ENCODE measurements at places on chromosomes 1 and 21.

- DNase-seq, result no peak
These were observed 27.2 kb upstream of the SHISA4 start for GRCh38 chr1:201861448-201861847.

- no peak for DNase-seq
These were observed 56.8 kb upstream of the ERRFI1 start for GRCh38 chr1:8082945-8083344.

DNA sequence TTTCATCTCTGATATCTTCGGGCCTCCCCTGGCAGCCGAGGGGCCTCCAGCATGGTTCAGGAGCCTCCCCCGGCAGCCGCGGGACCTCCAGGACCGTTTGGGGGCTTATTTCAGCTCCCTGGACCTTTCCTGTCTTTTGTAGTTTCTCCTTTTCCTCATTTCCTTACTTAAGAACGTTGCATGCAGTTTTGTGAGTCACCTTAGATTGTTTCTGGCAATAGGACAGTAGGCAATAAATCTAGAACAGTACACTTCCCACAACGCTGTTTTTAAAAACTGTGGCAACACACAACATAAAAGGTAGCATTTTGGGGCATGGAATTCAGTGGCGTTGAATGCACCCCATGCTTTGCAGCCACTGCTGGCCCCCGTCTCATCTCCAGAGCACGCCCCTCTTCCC lies 24.4 kb downstream of the FAAP20 start:
- DNase-seq, result no peak

- no peak for DNase-seq
These were observed 1.7 kb downstream of the EPHA2 start for GRCh38 chr1:16153999-16154673.

- no peak for DNase-seq
These were observed 34.6 kb downstream of the TMEM63A start for GRCh38 chr1:225847610-225848009.

- no peak for DNase-seq
These were observed 10.1 kb downstream of the YARS1 start for GRCh38 chr1:32806910-32807523.

GRCh38 chr1:54715493-54716298 lies at the start of gene TTC4:
Gene TTC4, plus strand, starts transcription at chr1:54715861. Its CDS starts 48 bp downstream, at chr1:54715909.
- peak; percentile 87 for DNase-seq

GRCh38 chr1:1330366-1331067 lies 563 bp upstream of the TAS1R3 start:
- no peak for DNase-seq

DNA sequence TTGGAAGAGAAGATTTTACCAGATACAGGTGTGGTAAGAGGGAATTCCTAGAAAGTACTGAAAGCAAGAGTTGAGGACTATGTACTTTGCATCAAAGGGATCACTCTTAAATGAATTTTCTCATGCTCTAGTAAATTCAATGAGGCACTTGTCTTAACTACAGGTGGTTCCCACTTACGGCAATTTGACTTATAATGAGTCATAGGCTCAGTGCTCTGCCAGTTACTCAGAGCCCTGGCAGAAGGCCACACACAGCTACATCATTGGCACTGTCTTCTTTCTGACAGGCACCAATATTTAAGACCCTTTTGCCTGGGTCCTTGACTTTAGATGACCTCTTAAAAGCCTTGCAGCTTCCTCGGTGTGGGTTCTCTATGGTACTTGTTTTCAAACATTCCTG lies 15.9 kb upstream of the ADAMTS5 start:
- no peak for DNase-seq

- DNase-seq, result no peak
These were observed 136.0 kb upstream of the KLHDC7A start for GRCh38 chr1:18344755-18345154.

All from stimulated activated CD4-positive, alpha-beta T cell treated with anti-CD3 and anti-CD28 coated beads, Interleukin-1b, Interleukin-23, amount 100 ng/mL, for 48 hours (primary cell).